Activated gamma-delta T cell treated with anti-CD3 and anti-CD28 coated beads, Interleukin-2, amount 50 U/mL, for 16 hours (primary cell): ENCODE measurements at places on chromosomes 6 and 20.
A peak's percentile ranks its signal among the peaks of the same experiment; 100 is the strongest.

GRCh38 chr6:32109114-32109764, at the start of gene TNXB:
Gene TNXB (minus strand): TSS chr6:32109338. CDS start chr6:32098198, 11,140 bp downstream.
- DNase-seq: no peak

DNA sequence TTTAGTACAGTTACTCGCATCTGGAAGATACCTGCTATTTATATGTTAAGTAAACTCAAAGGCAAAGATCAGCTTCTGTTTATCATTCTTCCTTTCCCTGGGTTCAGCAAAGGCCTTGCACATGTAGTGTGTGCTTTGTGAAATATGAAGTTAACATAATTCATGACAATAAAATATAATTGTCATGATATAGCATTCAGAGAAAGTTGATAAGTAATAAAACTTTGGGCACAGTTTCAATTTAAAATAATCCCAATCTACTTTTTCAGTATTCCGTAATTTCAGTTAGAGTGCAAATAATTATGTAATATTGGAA, 51.9 kb upstream of the ZNF217 start:
- DNase-seq: no peak

- DNase-seq: no peak
These were observed 205.5 kb downstream of the NKAIN2 start for GRCh38 chr6:124008988-124009765.

GRCh38 chr6:148249679-148250375, 92.8 kb upstream of the SASH1 start:
- no peak for DNase-seq

DNA sequence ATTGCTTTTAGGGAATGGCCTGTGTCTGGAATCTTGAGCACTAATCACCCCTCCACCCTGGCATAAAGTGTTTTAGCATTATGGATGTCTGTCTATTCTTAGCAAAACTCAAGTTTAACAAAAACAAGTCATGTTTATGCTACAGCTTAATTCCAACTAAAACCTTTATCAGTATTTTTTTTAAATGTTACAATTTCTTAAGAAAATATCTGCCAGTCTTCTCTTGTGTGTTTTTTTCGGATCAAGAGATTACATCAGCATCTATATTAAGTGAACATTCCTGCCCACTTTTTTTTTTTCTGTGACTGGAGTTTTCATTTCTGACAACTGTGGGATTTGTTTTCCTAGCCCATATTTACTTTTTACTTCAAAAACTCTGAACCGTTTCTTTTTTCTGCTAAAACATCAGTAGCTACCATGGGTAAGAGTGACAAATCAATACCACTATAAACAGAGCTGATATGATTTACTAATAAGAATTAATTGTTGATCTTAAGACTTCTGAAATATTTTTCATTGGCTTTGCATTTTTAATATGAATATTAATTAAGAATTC, 94.3 kb downstream of the EDN1 start:
- DNase-seq: no peak

GRCh38 chr6:99458319-99458718, 33.2 kb upstream of the PNISR start:
- DNase-seq: no peak

- peak; percentile 66 for DNase-seq
These were observed 24.5 kb downstream of the ILRUN start for GRCh38 chr6:34671801-34672656.

DNA sequence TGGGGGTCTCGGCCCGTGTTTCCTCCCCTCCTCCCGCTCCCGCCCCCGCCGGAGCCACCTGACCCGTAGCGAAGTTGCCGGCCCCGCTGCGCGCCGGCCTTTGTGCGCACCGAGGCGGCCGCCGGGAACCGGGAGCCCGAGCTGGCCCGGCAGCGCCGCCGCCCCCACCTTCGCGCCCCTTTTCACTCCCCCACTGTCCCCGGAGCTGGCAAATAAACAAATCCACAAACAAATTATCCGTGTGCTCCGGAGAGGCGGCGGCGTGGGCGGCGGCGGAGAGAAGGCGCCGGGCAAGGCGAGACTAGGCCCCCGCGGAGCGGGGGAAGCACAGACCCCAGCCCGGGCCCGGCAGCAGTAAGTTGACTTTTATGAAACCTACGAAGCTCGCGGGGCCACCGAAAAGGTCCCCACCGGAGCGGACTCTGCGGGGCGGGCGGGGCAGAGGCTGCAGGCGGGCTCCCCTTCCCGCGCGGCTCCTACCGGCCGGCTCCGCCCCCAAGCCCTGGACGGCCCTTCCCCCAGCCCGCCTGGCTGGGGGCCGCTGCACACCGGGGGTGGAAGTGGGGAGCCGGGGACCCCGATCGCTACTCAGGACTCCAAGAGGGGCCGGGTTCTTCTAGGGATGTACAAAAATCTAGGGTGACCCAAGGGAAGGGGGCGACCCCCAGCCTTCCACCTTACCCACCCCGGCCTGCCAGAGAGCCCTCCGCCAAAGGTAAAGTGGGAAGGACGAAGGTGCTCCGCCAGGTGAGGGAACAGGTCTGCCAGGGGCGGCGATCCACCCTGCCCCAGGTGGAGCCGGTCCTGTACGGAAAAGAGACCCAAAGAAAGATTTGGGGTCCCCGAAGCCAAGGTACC, 40.7 kb downstream of the YTHDF1 start:
- DNase-seq: no peak

DNA sequence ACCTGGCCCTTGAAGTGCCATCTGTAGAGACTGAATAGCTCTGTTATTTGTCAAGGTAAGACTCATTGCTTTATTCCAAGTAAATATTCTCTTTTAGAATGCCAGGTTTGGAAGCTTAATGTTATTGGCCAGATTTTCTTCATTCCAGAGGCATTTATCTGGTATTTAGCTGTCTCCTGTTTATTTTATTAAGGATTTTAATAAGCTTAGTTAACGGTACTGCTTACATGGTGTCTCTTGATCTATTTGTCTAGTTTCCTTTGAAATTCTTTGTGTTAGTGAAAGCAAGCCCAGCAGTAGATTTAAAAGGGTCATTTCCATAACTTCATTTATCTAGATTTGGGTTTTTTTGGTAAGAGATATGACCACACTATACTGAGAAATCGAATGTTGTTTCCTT, 7.7 kb downstream of the RALY start:
- no peak for DNase-seq

DNA sequence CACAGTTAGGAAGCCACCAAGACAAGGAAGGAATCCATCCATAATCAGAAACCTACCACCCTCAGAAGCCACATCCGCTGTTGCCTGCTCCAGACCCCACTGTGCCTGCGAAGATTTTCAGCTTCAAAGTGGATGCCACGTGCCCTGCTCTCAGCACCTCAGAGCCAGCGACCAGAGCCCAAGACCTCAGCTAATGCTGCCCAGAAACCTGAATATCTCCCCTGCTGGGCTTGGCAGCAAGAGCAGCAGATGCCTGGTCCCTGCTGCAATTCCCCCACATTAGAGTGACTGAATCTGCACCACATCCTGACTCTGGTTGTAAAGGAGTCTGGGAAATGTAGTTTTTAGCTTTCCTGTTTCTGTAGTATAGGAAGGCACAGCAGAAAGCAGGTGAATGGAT, 10.7 kb upstream of the ULBP3 start:
- no peak for DNase-seq

- DNase-seq: no peak
These were observed 229.6 kb downstream of the EYA2 start for GRCh38 chr20:47124181-47124717.

- DNase-seq: no peak
These were observed 5.5 kb downstream of the ITCH start for GRCh38 chr20:34368547-34368946.

DNA sequence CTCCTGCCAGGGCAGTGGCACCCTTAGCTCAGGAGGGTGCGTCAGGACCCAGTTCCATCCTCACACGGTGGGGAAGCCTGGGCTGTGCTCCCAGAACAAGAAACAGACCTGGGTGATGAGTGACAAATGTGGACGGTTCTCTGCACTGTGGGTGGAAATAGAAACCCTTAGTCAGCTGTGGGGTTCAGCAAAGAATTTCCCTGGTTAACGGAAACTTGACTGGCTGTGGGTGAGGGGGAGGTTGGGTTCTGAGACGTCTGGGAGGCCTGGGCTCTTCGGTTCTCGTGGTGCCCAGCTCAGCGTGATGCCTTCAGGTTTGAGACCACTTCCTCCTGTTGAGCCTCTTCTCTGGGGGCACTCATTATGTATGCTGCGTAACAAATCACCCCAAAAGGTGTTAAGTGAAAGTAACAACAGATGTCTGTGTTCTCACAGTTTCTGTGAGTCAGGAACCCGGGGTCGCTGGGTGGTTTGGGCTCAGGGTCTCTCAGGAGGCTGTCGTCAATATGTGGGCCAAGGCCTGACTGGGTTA, 53.1 kb upstream of the FAM83D start:
- DNase-seq: peak; percentile 77

- DNase-seq: no peak
These were observed 29.6 kb downstream of the TNFAIP3 start for GRCh38 chr6:137896647-137897046.

DNA sequence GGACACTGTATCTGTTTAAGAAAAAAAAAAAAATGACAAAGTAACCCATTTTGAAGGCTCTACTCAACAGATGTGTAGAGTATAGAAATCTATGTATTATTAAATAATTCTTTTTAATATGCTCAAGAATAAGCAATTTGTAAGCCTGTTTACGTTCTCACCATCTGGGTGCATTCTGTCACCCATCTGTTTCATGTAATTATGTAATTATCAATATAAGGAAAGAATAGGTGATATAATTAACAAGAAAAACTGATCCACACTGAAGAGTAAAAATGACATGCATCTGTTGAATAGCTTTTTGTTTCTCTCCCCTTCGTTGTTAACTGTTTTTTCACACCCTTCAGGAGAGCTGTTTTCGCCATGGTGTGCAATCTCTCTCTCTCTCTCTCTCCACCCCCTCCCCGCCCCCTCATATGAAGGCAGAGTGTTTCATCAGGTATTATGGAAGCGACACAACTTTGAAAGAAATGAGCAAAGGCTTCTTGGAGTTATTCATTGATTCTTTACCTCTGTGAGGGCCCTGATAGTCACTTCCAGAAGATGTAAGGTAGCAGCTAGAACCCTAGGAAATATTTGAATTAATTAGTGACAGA, 154.3 kb upstream of the INSM1 start:
- no peak for DNase-seq

DNA sequence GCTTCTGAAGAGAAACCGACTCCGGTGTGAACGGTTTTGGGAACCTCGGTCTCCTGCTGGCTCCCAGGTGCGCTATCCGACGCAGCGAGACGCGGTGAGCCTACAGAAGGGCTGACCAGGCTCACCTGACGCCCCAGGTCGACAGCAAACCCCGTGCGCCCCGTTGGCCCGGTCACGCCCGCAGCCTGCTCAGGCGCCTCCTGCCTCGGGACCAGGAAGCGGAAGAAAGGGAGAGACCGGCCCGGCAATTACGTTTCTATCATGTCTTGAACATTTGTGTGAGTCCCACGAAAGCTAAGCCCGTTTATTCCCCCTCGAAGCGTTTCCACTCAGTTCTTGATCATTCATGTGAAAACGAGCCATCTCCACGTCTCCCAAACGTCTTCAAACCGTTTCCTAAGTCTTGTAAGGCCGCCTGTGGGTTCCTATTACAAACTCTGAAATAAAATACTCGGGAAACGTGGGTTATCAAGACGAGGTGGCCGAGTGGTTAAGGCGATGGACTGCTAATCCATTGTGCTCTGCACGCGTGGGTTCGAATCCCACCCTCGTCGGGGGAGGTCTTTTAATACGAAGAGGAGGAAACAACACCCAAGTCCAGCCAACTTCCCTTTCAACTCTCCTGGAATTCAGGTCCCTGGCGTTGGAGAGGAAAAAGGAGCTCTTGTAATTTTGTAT, 150.5 kb upstream of the PRSS16 start:
- DNase-seq: no peak

DNA sequence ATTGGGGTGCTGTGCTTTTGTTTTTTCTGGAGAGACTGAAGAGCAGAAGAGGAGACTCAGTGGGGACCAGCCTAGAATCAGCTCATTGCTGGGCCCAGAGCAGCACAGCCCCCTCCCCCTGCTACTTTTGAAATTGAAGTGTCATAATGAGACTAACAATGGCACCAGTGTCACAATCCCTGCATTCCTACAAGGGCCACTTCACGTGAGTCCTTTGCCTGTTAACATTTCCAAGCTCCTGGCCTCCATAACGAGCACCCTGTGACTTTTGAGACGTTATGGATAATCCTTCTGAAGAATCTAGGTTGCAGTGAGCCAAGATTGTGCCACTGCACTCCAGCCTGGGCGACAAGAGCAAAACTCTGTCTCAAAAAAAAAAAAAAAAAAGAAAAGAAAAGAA, 41.7 kb downstream of the CNBD2 start:
- no peak for DNase-seq

DNA sequence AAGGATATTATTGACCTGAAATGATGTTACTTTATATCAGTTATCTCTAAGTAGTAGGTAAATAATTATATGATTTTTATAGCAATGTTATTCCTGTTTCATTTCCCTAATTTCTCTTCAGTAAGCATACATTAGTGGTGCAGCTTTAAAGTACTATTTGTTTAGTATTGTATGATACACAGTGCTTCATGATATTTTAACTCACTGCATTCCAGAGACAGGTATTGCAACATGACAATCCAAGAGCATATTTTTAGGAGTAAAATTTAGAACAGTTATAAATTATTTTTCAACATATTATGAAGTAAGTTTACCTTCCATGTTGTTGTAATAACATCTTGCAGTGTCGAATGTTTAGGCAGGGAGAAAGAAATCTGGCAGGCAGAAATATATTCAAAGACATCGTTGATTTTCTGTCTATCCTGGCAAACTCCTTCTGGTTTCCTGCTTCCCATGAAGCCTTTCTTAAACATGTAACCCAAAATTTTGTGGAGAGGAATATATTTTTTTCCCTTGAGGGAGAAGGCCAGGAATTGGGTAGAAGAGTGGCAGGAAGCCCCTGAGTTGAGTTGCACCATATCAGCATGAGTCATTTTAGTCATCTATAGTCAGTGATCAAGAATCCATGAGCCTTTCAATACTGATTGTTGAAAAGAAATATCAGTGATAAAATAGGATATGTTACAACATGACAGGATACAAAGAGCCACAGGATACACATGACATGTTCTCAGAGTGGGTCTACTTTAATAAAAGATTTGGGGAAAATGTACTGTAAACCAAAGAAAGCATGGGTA, 29.0 kb upstream of the PTCHD4 start:
- no peak for DNase-seq

DNA sequence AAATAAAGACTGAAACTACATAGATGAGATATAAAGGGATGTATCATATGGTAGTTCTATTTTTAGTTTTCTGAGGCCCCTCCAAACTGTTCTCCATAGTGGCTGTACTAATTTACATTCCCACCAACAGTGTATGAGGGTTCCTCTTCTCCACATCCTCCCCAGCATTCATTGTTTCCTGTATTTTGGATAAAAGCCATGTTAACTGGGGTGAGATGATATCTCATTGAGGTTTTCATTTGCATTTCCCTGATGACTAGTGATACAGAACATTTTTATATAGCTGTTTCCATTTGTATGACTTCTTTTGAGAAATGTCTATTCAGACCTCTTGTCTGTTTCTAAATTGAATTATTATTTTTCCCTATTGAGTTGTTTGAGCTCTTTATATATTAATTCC, 229.3 kb downstream of the RFPL4B start:
- DNase-seq: no peak

GRCh38 chr6:127352524-127352923, 9.1 kb upstream of the ECHDC1 start:
- DNase-seq: no peak

GRCh38 chr20:20440886-20441658, 73.2 kb downstream of the INSM1 start:
- DNase-seq: no peak
